ENCODE measurements at places on chromosomes 5 and 9. TPM values are rescaled to one million over a fixed set of nuclear protein-coding genes. Genes with fewer than 3 reads are reported as not detected.

The ZBED3 gene
- polyA plus RNA-seq: 0.29 TPM

The TNFSF8 gene
- 3.5 TPM for polyA plus RNA-seq

The SYNPO gene
- 4.8 TPM for polyA plus RNA-seq

The BOD1 gene
- 14.0 TPM for polyA plus RNA-seq

Measured in IgD-negative memory B cell (primary cell).